ENCODE measurements at places on chromosomes 3 and 15.

GRCh38 chr15:25441111-25441510, 2.3 kb upstream of the UBE3A start:
- DNase-seq, result no peak

GRCh38 chr3:54917174-54917573, 10.7 kb downstream of the LRTM1 start:
- DNase-seq, result no peak

DNA sequence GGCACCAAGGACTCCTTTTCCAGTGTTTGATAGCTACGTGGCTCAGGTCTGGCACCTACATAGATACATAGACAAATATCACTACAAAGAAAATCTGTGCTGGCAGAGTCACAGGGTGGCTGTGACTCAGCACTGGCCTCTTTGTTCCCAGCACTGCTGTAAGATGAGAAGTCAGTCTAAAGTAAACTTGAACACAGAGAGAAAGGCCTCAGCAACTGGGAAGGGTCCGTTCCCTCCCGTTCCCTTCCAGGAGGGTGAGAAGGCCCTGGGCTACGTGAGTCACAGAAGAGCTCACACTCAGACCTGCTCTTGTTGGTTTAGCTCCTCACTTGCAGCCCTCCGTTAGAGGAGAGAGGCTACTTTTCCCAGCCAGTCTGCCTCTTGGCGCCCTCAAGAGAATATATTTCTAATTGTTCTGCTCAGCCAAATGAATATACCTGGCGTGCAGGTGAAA, 23.1 kb downstream of the ANXA2 start:
- no peak for DNase-seq

DNA sequence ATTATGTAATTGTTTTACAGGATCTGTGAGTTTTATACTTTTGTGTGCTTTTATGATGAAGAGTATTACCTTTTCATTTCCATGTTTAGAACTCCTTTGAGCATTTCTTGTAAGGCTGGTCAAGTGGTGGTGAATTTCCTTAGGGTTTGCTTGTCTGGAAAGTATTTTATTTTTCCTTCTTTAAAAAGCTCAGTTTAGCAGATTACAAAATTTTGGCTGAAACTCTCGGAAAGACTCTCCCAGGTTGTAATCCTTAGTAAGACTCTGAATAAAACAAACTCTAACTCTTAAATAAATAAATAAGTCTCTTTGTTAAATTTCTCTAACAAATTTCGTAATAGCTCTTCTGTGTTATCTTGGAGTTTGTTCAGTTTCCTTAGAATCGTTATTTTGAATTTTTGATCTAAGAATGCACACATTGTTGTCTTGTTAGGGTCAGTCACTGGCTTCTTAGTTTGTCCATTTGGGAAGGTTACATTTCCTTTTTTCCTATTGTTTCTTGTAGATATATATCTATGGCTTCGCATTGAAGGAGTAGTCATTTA, 14.7 kb upstream of the ACOX2 start:
- DNase-seq, result no peak

DNA sequence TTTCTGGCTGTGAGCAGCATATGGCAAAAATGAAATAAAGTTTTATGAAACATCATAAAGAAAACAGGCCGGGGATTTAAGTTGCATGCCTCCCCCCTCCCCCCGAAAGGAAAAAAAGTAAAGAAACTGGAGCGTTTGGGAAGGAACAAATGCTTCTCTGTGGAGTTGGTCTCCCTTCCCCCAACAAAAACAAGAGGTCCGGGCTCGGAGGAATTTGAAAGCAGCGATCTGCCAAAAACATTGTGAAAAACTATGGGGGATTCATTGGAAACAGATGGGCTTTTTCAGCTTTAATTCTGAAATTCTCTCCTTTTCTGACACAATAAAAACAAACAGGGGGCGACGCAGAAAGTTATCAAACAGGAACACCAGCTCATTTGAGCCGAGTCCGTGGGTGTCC, 17.0 kb downstream of the RGMA start:
- DNase-seq, result no peak

DNA sequence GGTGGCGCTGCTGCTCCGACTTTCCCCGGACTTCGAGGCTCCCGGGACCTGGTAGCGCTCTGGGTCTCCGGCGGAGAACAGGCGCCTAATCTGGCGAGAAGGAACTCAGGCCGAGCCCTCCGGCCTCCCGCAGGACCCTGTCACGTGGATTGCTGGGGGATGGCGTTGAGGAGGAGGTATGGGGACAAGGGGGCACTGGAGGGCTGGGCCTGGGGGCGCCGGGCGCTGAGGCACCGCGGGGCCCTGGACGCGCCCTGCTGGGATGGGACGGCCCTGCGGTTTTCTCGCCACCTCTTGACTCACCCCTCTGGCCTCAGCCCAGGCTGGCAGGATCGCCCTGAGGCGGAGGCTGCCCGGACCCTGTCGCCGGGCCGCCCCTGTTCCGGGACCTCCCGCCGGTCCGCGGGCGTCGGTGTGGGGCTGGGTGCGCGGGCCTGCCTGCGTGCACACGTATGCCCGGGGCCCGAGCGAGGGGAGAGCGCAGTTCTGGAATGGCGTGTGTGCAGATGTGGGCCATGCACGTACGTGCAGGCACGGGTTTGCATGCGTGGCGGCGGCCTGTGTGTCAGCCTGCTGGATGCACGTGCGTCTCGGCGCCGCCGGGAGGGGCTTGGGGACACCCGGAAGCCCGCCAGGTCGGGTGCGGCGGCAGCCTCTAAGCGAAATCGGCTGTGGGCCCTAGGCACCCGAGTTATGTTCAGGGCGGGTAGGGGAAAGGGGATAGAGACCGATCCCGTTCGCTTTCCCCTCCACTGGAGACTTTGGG, 752 bp downstream of the C15orf39 start:
- peak; percentile 38 for DNase-seq

- DNase-seq, result no peak
These were observed 12.1 kb downstream of the VEPH1 start for GRCh38 chr3:157491136-157491535.

DNA sequence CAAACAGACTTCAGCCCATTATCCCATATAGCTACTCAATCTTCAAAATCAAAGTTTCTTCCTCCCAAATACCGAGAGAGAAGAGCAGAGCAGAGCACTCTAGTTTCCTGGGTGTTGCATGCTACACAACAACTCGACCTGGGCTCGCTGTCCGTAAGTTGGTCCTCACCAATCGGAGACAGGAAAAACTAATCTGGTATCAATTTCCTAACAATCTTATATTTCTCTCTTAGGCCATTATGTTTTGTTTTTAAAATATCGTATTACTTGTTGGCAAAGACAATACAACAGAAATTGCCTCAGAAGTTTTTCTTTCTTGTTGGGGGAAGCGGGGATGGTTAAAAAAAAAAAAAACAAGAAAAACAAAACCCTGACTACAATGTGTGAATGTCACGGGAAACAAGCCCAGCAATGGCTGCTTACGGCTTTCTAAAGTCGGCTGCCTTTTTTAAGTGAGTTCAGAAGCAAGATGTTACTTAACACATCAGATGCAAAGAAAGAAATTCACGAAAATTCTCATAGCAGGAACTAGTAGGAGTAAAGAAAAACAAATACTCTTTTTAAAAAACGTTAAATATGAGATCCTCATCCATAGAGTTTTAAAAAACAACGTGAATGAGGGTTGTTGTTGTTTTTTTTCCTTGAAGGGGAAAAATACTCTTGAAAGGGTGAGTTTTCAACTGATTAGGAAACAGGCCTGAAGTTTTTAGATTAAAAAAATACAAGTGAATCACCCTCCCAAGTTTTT, 1.9 kb downstream of the VGLL4 start:
- DNase-seq, result peak; percentile 44

GRCh38 chr3:123791417-123791816, 92.7 kb downstream of the MYLK start:
- no peak for DNase-seq

- DNase-seq, result no peak
These were observed 275.9 kb downstream of the FAM43A start for GRCh38 chr3:194961571-194961970.

- DNase-seq, result no peak
These were observed 9.7 kb upstream of the CMTM7 start for GRCh38 chr3:32381922-32382321.

GRCh38 chr15:68465861-68466560, 34.0 kb upstream of the ITGA11 start:
- no peak for DNase-seq

- DNase-seq, result no peak
These were observed 31.5 kb upstream of the PRSS50 start for GRCh38 chr3:46749129-46749528.

GRCh38 chr15:66251065-66251789, 2.3 kb downstream of the MEGF11 start:
- DNase-seq, result peak; percentile 22

- no peak for DNase-seq
These were observed 88.9 kb downstream of the TLE3 start for GRCh38 chr15:70008697-70009290.

- no peak for DNase-seq
These were observed 149.3 kb upstream of the MEF2A start for GRCh38 chr15:99416191-99417188.

- DNase-seq, result no peak
These were observed 4.1 kb upstream of the CALML4 start for GRCh38 chr15:68209272-68209671.

DNA sequence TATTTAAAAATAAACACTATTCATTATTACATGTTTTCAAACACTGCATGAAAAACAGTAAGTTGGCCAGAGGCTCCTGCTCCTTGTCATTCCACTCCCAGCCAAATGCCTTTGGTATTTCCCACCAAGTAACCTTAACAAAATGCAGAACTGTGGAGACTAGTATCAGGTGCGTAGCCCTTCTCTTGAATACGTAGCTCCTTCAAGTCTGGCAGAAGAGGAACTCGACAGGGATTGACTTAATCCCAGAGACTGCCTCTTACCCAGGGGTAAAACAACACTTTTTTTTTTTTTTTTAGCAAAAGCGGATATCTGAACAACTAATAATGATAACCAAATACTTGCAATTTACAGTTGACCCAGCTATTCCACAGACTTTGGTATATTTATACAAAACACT, 738 bp downstream of the COMMD2 start:
- no peak for DNase-seq

DNA sequence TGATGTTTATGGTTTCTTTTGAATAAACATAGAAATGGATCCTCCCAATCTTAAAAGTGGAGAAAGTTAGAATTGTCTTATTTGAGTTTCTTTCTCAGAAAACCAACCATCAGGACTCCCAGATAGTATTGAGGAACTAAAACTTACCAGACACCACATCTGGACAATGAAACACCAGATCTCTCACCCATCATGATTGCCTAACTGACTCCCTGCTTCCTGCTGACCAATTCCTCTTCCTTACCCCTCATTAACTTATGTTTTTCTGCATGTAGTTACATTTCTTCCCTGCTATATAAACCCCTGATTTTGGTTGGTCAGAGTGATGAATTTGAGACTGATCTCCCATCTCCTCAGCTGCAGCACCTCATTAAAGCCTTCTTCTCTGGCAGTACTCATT, 242.0 kb upstream of the SETMAR start:
- no peak for DNase-seq

GRCh38 chr15:27833178-27833577, 265.9 kb downstream of the OCA2 start:
- no peak for DNase-seq

DNA sequence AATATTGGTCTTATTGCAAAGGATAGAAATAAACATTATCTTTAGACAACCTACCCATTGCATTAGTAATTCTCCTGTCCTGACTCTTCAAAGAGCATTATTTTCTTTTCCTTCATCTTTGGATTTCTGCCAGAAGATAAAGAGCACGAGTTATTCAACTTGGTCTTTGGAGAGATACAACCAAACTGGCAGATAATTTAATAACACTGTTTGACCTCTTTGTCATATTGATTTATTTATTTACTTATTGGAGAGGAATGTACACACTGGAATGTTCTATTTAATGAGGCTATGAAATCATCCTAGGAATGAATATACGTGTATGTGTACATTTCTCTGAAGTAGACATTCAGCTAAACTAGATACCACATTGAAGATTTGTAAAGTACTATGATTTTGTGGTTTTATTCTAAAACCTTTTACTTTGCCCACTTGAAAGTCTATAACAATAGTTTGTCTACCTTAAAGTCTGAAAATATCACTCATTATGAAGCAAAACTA, 462.1 kb downstream of the C3orf38 start:
- DNase-seq, result no peak

- no peak for DNase-seq
These were observed 24.9 kb downstream of the ZXDC start for GRCh38 chr3:126450744-126451143.

GRCh38 chr15:58923284-58923683, 10.2 kb downstream of the SLTM start:
- DNase-seq, result no peak

GRCh38 chr15:38560456-38560926, 4.1 kb downstream of the RASGRP1 start:
- no peak for DNase-seq

DNA sequence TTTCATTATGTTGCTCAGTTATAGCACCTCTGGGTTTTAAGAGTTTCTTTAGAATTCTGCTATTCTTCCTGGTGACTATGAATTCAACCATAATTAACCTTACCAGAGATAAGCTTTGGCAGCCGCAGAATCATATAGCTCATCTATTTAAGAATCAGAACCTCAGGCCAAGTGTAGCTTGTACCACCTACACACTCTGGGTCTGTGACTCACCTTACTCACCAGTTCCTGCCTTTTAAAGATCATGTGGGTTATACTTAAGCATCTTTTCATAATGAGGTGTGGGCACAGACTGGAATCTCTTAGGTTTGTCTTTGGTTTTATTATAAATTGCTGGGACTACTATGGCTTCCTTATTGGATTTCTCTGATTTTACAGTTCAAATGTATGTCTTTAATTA, 21.9 kb downstream of the CDV3 start:
- DNase-seq, result no peak

DNA sequence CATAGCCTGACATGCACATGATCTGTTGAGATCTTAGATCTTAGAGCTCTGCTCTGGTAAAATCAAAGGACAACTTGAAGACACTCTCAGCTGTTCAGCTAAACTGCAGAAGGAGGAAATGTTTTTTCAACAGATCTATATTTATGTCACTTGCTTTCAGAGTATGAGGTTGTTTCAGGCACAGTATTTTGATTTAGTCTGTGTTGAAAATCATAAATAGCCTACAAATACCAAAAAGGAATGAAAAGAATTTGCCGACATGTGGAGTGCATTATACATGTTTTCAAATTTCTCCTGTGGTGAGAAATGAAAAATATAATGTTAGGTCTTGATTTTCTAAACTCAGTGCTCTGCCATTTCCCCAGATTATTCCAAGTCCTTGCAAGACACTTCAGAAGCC, 1118.4 kb downstream of the TBL1XR1 start:
- no peak for DNase-seq

- DNase-seq, result peak; percentile 60
These were observed 416 bp downstream of the PBRM1 start for GRCh38 chr3:52685285-52685708.

GRCh38 chr15:69734699-69735098, 282.1 kb downstream of the RPLP1 start:
- no peak for DNase-seq

DNA sequence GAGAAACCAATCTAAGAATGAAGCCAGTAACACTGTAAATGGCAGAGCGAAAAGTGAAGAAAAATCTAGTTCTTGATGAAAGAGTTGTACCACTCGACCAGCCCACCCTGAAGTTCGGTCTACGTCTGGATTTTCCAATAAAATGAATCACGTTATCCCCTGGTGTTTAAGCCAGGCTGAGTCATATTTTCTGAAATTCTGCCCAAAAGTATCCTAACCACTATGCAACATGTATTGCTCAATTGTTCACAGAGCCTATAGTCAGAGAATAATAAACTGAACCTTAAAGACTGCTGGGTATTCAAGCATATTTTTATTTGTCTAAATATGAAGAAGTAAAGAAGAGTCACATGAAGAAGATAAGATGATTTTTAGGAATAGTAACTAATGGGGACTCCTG, 245.7 kb downstream of the FGF12 start:
- no peak for DNase-seq

GRCh38 chr3:40924559-40925141, 274.7 kb upstream of the CTNNB1 start:
- DNase-seq, result no peak

All from NCI-H526 treated with DMSO at 0.1 percent for 48 hours (cell line).